ENCODE measurements at places on chromosomes 6 and 20. TPM values are rescaled to one million over a fixed set of nuclear protein-coding genes. Genes with fewer than 3 reads are reported as not detected.

FOXP4 gene
- polyA plus RNA-seq, result 1.6 TPM

GRCh38 chr20:44644230-44644617 is 7.3 kb downstream of the ADA start:
- no peak for DNase-seq

ULBP3 gene
- 2.2 TPM for polyA plus RNA-seq

NEURL2 gene
- 0.94 TPM for polyA plus RNA-seq

PLA2G7 gene
- not detected for polyA plus RNA-seq

DNA sequence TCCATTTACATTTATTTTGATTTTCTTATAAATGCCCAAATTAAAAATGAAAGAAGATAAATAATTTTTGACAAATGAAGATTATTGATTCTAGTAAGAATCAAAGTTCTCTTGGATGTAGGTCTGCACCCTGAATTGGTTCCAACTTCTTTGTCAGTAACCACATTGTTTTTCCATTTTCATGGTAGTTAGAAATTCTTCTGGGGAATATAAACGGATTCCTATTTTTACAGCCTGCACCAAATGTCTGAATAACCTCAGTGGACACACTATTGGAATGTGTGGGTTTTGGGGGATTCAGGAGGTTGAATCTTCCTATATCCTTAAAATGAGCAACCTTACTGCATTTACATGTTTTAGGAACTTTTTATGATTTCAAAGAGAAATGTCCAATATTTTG is 1085.3 kb upstream of the MAP3K7 start:
- no peak for DNase-seq

HLA-DRA gene
- polyA plus RNA-seq, result 41.3 TPM

GRCh38 chr6:81756690-81757089 is 4.2 kb upstream of the TENT5A start:
- no peak for DNase-seq

DNA sequence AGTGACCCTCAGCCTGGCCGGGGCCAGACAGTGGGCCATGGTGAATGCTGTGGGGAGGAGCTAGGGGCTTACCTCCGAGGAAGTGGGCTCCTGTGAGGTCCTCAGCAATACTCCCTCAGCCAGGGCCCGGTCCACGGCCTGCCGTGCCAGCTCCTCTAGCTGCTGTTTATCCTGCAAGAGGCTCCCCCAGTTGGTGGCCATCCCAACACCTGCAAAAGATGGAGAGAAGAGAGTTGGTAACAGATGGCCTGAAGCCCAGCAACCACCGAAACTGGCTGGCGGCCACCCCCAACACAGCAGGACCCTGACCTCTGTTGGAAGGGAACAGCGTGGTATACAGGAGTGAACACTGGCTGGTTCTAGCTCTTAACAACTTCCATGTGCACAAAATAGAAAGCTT is 4.0 kb downstream of the GSS start:
- no peak for DNase-seq

DNA sequence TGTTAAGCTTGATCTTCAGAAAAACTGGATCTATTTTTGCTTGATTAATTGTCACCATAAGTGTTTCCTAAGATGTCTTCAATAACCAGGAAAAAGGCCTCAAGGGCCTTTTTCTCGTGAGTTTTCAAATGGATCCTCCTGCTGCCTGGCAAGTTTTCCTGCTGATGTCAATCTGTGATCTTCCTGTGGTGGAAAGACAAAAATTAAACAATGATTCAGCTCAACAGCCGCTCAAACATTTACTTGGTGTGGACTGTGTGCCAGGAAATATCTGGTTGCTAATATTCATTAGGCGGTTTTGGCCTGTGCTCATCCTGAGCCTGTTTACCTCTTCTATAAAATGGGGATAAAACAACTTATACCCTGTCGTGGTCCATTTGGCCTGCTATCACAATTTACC is 35.4 kb upstream of the SSTR4 start:
- DNase-seq, result no peak

GRCh38 chr6:37988127-37988526 is 168.6 kb downstream of the ZFAND3 start:
- no peak for DNase-seq

- DNase-seq, result no peak
These were observed 117.5 kb downstream of the GMPR start for GRCh38 chr6:16355699-16356446.

NEDD9 gene
- 40.2 TPM for polyA plus RNA-seq

DNA sequence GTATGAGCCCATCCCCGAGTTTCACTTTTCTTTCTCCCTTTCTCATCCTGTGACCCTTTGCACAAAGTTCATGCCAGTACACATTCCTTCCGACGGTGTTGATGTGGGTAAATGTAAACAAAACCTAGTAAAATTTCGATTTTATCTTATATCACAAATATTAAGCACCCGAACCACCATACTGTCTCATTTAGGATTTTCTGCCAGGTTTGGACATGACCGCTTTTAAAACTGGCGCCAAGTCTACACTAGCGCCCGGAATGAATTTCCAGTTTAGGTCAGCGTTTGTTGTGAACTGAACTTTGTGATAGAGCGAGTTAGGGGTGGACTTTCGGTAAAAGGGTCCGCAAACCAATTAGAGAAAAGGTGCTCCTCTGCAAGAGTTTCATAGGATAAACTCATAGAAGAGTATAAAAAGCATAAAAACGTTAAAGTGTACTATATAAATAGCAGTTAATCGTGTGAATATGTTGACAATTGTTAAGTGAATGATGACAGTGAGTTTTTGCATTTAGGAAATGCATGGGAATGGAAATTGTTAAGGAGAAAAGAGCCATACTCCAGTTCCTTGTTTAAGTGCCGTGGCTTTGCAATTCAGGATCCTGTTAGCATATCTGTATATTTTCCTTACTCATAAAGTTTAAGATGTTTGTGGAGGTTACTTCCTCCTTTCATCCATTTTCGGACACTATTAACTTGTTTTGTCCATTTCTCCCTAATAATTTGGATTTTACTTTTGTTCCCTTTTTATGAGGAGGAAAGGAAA is 937 bp downstream of the AKAP7 start:
- DNase-seq, result no peak

CLDN20 gene
- not detected for polyA plus RNA-seq

- no peak for DNase-seq
These were observed 48.7 kb downstream of the KCTD20 start for GRCh38 chr6:36491378-36491965.

DNA sequence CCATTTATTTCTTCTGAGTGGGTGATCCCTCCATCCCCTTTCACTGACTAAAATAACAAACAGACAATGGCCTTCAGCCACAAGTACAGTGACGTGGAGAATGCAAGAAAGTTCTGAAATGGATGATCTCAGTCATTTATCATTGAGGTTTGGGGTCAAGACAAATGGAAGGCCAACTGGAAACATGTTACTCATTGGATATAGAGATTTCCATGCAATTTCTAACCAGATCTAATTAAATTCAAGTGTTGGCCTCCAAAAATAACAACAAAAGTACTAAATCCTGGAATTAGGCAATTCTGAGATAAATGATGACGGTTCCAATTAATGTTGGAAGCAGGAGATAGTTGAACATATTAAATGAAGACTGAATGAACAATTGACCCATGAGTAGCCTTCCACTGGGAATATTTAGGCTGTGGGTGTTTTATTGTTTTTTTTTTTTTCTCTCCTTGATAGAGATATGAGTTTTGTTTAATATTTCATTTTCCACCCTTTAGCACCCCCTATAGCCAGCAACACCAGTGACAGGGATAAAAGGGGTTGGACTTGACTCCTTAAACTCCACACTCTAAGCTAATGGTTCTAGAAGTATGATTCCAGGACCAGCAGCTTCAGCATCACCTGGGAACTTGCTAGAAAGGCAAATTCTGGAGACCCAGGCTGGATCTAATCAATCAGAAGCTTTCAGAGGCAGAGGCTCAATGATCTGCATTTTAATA is 112.8 kb downstream of the BCAS1 start:
- no peak for DNase-seq

RBM38 gene
- polyA plus RNA-seq, result 94.4 TPM

DNA sequence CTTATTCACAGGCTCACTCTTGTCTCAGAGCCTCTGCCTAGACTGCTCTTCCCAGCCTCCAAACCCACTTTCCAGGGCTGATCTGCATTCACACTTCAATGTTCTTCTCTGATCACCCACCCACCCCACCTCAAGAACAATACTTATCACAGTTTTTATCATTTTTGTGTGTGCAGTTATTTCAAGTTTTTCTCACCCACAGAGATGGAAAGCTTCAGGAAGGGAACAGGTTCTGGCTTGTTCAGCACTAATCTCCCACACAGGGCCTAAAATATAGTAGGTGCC is 160.9 kb downstream of the MRPL14 start:
- no peak for DNase-seq

- no peak for DNase-seq
These were observed 58.0 kb upstream of the GATA5 start for GRCh38 chr20:62533591-62534495.

ADA gene
- 56.4 TPM for polyA plus RNA-seq

DNA sequence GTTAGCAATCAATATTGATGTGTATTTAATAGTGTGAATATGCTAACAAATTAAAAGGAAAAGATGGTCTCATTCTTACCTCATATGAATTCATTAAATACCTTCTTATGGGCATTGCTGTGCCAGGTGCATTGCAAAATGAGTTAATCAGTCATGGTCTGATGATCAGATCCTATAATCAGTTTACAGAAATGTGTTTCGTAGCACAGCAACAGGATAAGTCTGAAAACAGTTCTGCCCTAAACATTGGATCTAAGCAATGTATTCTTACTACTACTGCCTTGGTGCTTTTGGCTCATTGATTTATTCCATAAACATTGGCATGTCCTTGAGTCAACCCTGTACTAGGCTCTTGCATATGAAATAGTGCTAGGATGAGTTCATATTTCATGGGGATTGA is 417.0 kb upstream of the JAG1 start:
- DNase-seq, result no peak

DNA sequence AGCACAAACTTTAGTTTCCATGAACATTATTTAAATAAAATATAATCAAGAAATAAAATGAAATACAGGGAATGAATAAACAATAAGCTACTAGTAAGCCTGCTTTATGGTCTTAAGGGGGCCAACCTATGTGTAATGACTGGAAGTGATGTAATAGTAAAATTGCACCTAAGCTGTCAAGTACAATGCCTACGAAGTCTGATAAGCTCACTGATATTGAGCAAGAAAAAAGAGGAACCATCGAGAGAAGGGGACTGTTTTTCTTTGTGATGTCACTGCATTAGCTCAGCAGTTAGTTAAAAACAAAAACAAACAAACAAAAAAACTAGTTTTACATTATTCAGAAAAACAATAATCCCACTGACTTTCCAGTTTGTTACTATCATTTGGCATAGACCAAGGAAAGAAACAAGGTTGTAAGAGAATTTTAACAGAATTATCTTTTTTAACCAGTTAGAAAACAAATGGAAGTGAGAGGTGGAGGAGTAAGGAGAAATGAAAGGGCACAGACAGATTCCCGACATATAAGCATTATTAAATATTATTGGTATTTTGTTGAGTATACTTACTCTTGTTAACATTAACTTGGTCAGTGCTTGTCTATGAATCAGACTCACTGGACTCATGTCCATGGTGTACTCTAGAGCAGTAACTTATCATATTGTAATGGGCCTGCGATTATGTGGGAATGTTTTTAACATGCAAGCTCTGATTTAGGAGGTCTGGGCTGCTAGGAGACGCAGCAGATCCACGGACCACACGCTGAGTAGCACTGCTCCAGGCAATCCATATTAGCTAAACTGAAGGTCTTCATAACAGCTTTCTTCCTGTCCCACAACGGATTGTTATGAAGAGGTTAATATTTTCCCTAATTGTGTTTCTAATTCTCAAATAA is 99.6 kb upstream of the HMGCLL1 start:
- DNase-seq, result no peak

DNA sequence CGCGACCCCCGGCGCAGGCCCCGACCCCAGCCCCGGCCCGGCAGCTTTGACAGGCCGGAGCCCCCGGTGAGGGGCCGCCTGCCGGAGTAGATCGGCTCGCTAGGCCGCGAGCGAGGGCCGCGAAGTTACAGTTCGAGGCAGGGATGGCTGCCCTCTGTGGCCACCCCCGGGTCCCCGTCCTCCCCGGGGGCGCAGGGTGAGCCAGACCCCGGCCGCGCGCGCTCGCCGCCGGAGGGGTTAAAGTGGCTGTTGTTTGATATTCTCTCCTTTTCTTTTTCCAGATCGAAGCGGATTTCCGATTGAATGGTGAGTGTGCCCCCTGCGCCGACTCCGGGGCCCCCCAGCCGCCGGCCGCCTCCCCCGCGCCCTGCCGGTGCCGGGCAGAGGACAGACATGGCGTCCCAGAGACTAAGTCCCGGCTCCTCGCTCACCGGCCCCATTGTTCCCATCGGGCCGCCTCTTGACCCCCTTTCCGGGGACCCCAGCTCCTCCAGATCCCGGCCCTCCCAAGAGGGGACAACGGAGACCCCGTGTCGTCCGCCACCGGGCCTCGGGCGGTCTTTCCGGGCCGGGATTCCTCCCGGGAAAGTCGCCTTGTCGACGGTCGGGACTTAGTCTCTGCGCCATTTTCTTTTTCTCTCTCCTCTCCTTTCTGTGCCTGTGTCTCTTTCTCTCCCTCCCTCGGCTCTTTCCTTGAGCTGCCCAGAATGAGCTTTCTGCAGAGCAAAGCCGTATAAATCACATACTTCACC is 704 bp downstream of the TOP1 start:
- peak; percentile 52 for DNase-seq

ADGB gene
- not detected for polyA plus RNA-seq

GSTA2 gene
- polyA plus RNA-seq, result not detected

HCRTR2 gene
- not detected for polyA plus RNA-seq

DNA sequence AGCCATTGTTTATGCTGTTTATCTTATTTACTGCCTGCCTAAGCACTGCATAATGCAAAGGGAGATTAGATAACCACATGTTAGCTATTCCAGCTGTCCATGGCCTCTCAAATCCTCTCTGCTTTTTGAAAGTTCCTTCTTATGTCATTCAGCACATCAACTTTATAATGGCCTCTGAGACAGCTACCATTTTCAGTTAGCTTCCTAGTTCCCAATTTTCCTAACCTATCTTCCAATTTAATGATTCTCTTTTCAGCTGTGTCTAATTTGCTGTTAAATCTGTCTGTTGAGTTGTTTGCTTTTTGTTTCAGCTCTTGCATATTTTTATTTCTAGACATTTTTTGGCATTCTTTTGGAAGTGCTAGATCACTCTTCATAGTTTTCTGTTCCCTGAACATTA is 173.4 kb upstream of the PLCB4 start:
- DNase-seq, result no peak

All from CD8-positive, alpha-beta memory T cell (primary cell).